ENCODE measurements at places on chromosomes 2 and 18.
A peak's percentile ranks its signal among the peaks of the same experiment; 100 is the strongest.

- DNase-seq, result no peak
Observed at GRCh38 chr2:234001380-234002160, 48.9 kb upstream of the SPP2 start.

GRCh38 chr2:65165558-65165957 lies 35.7 kb upstream of the RAB1A start:
- no peak for DNase-seq

DNA sequence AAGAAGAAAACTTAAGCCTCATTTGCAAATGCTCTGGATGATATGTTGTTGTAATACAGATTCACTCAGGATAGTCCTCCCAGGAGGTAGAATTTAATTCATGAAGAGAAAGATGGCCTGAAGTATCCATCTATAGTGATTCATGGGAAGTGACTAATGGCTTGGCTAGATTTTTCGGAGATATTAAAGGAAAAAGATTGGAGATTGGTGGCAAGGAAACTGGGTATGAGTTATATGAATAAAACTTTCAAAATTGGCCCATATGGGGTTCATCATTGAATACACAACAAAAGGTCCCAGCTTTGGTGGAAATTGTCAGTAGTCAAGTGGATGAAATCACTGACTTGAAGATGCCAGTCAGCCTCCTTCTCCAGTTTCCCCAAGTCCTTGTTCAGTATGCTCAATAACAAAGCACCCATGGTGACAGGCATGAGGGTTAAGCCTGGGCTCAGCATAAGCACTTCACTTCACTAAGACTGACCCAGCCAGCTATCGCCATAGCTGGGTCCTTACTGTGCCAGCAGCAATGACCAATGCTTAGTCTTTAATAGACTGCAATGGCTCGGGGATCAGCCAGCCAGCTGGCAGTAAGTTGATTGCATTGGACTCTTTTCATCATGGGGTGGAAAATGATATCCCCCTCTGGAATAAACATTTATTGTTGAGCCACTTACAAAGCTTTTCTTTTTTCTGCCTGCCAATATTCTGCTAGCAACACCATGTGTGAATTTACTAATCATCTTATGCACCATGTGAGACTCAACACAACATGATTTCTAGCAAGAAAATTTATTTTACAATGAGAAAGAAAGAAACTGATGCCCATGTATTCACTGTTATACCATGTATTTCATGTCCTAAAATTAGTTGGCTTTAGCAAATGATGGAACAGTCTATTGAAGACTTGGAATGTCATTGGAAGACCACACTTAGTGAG lies 176.6 kb upstream of the TACR1 start:
- DNase-seq, result peak; percentile 38

GRCh38 chr2:201258666-201259615 lies 1.4 kb upstream of the CASP8 start:
- DNase-seq, result no peak

- DNase-seq, result no peak
Observed at GRCh38 chr2:119512946-119513345, 11.3 kb downstream of the SCTR start.

- DNase-seq, result no peak
Observed at GRCh38 chr2:85840091-85840490, 48.7 kb downstream of the ST3GAL5 start.

- DNase-seq, result no peak
Observed at GRCh38 chr18:74248595-74248994, 43.2 kb downstream of the CYB5A start.

Measured in astrocyte (in vitro differentiated cells and primary cell).